ENCODE measurements at places on chromosomes 3 and 15. TPM values are rescaled to one million over a fixed set of nuclear protein-coding genes. Genes with fewer than 3 reads are reported as not detected.

The SLC22A14 gene
- polyA plus RNA-seq: 0.39 TPM

The PIF1 gene
- polyA plus RNA-seq: 8.0 TPM

The EPHA6 gene
- polyA plus RNA-seq: 0.11 TPM

The PSTPIP1 gene
- polyA plus RNA-seq: 2.7 TPM

The SLC28A1 gene
- 0.39 TPM for polyA plus RNA-seq

The ANKRD63 gene
- 0.32 TPM for polyA plus RNA-seq

The CYP1A2 gene
- polyA plus RNA-seq: 0.10 TPM

The CDC25A gene
- 3.1 TPM for polyA plus RNA-seq

The SSUH2 gene
- polyA plus RNA-seq: 3.5 TPM

The MINAR1 gene
- 1.3 TPM for polyA plus RNA-seq

The CHDH gene
- 1.00 TPM for polyA plus RNA-seq

The FANCD2OS gene
- polyA plus RNA-seq: 0.30 TPM

The TRH gene
- polyA plus RNA-seq: 0.34 TPM

The PFN2 gene
- 271 TPM for polyA plus RNA-seq

The IFT57 gene
- 24.6 TPM for polyA plus RNA-seq

The NCEH1 gene
- polyA plus RNA-seq: 1.7 TPM

The ATP10A gene
- polyA plus RNA-seq: 2.9 TPM

The GABRA5 gene
- 0.25 TPM for polyA plus RNA-seq

The PLSCR5 gene
- not detected for polyA plus RNA-seq

The SLC35G2 gene
- 1.7 TPM for polyA plus RNA-seq

The GRAMD1C gene
- polyA plus RNA-seq: 2.7 TPM

The GOLGA6L24 gene
- polyA plus RNA-seq: not detected

The SOX14 gene
- polyA plus RNA-seq: not detected

The XIRP1 gene
- 265 TPM for polyA plus RNA-seq

The ITGA11 gene
- polyA plus RNA-seq: 3.7 TPM

The CCDC54 gene
- polyA plus RNA-seq: 2.8 TPM

The HEG1 gene
- 27.5 TPM for polyA plus RNA-seq

The APBA2 gene
- polyA plus RNA-seq: 3.9 TPM

The FOXB1 gene
- not detected for polyA plus RNA-seq

The CCR1 gene
- 2.4 TPM for polyA plus RNA-seq

The IGSF11 gene
- 1.7 TPM for polyA plus RNA-seq

The UBL7 gene
- polyA plus RNA-seq: 33.4 TPM

The IL17RC gene
- 28.4 TPM for polyA plus RNA-seq

The DLEC1 gene
- 0.59 TPM for polyA plus RNA-seq

The SERINC4 gene
- polyA plus RNA-seq: 0.42 TPM

The HTD2 gene
- polyA plus RNA-seq: 10.5 TPM

The MCF2L2 gene
- polyA plus RNA-seq: 0.25 TPM

The BUB1B gene
- 8.8 TPM for polyA plus RNA-seq

The CYP8B1 gene
- 0.09 TPM for polyA plus RNA-seq

The SEMA3G gene
- polyA plus RNA-seq: 14.1 TPM

The PLA1A gene
- 0.22 TPM for polyA plus RNA-seq

The SIAH2 gene
- polyA plus RNA-seq: 20.4 TPM

The SLC51B gene
- 1.3 TPM for polyA plus RNA-seq

The LRRC31 gene
- not detected for polyA plus RNA-seq

The LCMT2 gene
- polyA plus RNA-seq: 5.0 TPM

The TYRO3 gene
- 15.9 TPM for polyA plus RNA-seq

The ERICH6 gene
- 0.11 TPM for polyA plus RNA-seq

The TM4SF4 gene
- polyA plus RNA-seq: not detected

The FHIT gene
- polyA plus RNA-seq: 7.1 TPM

The PLSCR2 gene
- not detected for polyA plus RNA-seq

The RASL12 gene
- polyA plus RNA-seq: 12.7 TPM
